ENCODE measurements at places on chromosomes 3 and 15.

DNA sequence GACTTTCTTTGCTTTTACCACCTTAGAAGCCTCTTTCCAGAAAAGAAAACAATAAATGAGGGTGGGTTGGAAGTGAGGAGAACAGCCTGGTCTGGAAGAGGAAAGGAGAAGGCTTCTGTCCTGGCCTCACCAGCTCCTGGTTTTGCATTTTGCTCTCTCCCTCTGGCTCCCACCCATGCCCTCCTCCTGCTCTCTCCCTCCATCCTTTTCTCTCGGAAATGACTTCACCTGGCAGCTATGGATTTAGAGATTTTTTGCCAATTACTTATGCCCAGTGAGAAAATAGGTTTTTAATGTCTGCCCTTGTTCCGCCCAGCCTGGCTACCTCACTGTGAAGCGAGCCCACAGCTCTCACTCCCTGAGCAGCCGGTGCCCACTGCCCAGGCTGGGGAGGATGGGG lies 77.9 kb upstream of the NTRK3 start:
- no peak for ATAC-seq

DNA sequence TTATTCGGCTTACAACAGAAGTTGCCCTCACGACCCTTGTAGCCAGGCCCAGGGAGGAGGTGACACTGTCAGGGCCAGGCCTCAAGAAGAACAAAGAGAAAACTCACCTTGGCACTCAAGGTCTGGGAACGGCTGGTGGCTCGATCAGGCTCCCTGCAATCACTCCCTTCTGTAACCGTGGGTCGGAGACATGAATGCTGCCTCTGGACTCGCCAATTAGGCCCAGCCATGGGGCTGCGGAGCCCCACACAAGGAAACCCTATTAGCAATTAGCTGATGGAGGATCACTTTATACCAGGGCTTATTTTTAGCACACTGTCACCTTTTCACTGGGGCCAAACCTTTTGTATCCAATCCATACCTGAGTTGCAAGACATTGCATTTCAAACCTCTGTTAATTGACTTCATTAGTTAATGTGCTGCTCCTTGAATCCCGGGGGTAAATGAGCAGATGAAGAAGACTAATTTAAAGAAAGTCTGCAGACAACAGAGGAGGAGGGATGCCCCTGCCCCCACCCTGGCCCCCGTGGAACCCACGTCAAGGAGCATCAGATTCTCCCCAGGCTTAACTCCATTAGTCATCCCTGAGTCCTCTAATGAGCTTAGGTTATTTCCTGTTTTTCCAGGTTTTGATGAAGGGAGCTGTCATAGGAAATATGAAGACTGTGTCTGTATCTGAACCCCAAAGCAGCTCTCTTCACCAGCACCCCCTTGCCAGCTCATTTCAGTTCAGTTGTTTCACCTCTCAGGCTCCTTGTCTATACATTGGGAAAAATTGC lies 255.3 kb downstream of the RORA start:
- no peak for ATAC-seq

DNA sequence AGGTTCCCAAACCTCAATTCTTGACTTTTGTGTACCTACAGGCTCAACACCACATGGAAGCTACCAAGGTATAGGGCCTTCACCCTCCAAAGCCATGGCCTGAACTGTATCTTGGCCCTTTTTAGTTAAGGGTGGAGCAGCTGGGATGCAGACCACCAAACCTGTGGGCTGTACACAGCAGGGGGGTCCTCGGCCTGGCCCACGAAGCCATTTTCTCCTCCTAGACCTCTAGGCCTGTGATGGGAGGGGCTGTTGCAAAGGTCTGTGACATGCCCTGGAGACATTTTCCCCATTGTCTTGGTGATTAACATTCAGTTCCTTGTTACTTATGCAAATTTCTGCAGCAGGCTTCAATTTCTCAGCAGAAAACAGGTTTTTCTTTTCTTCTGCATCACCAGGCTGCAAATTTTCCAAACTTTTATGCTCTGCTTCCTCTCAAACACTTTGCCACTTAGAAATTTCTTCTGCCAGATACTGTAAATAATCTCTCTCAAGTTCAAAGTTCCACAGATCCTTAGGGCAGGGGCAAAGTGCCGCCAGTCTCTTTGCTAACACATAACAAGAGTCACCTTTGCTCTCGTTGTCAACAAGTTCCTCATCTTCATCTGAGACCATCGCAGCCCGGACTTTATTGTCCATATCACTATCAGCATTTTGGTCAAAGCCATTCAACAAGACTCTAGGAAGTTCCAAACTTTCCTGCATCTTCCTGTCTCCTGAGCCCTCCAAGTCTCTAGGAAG lies 90.9 kb upstream of the PLXND1 start:
- ATAC-seq: no peak

DNA sequence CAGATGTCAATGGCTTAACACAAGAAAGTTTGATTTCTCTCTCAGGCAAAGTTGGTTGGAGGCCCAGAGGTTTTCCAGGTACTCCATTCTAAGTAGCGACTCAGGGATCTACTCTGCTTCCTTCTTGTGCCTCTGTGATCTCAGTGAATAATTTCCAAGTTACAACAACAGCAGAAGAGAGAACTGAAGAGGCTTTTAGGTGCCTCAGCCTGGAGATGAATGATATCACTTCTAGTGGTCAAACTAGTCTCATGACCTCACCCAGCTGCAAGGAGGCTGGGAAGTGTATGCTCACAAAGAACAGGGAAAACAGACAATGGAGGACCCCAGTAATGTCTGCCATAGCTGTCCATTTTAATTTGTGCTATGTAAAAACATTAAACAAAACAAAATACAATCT lies 4.6 kb upstream of the PRICKLE2 start:
- no peak for ATAC-seq

GRCh38 chr3:141485641-141486495 lies 959 bp upstream of the RASA2 start:
- ATAC-seq: peak; percentile 36

GRCh38 chr3:108352176-108352575 lies 55.8 kb downstream of the HHLA2 start:
- no peak for ATAC-seq

DNA sequence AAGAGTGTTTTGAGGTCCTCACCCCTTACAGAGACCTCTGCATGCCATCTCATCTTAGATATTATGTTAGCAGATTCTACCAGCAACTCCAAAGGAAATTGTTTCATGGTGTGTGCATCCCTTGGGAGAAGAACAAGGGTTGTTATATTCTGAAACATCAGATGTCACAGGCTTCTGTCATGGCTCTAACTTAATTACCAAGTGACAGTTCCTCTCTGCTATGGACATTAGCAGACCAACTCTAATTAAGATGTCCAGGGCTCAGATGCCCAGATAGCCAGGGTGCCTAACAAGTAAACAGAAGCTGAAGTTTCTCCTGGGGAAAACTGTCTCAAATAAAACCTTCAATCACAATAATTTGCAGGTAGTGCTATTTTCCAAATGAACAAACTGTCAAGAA lies 153.1 kb upstream of the BFSP2 start:
- ATAC-seq: no peak

DNA sequence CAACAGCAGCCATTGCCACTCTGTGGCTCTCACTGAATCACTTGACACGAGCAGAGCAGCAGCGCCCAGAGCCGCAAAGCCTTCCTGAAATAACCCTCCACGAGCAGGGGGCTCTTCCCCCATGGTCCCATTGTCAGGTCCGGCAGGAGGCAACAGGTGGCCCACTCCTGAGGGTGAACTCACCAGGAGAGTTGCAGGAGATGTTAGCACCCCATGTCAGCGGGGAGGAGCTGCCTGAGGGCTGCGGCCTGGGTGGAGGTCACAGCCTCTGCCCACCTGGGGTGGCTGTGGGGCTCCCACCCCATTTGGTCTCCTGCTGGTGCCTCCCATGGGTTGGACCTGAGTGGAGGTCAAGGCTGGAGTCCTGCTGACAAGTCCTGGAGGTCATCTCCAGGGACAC lies 12.3 kb upstream of the C3orf22 start:
- ATAC-seq: no peak

GRCh38 chr15:29652595-29652994 lies 169.7 kb downstream of the TJP1 start:
- no peak for ATAC-seq

DNA sequence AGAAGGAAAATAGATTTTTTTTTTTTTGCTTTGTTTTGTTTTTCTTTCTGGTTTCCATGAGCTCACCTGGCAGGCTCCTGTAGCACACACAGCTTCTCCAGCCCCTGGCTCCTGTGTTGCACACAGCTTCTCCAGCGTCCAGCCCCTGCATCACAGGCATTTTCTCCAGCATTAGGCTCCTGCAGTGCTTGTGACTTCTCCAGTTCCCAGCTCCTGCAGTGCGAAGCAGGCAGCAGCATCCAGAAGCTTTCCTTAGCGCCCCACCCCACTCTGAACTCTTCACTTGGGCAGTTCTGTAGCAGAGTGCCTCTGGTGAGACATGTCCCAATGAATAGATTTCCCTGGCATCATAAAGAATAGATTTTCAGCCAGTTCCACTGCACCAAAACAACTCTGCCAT lies 5.5 kb upstream of the CCDC39 start:
- ATAC-seq: no peak

- ATAC-seq: no peak
These were observed 339.0 kb downstream of the IL5RA start for GRCh38 chr3:2771193-2771592.

DNA sequence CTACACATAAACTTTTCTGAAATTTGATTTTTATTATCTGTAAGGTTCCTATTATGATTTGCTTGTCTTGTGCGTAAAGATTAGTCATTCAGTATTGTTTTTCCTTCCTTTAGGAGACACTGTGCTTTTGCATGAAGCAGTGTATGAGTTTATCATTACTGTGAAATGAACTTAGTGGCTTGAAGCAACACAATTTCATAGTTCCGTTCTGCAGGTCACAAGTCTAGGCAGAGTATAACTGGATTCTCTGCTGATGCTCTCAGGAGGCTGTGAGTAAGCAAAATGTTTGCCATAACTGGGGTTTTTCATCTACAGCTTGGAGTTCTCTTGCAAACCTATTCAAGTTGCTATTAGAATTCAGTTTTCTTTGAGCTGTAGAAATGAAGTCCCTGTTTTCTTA lies 1136.1 kb downstream of the OTOL1 start:
- ATAC-seq: no peak

DNA sequence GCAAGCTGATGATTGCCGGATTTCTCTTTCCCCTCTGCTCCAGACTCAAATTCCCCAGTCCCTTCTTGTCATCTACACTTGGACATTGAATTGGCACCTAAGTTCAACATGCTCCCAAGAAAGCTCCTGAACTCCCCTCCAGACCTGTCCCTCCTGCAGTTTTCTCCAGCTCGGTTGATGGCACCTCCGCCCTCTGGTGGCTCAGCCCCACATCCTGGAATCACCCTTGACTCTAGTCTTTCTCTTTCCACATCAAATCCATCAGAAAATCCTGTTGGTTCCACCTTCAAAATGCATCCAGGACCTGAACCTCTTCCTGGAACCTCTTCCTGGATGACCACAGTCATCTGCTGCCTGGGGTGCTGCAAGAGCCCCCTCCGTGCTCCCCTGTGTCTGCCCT lies 60.1 kb downstream of the RASGRF1 start:
- no peak for ATAC-seq

- peak; percentile 39 for ATAC-seq
These were observed 30.0 kb downstream of the MB21D2 start for GRCh38 chr3:192887701-192888100.

DNA sequence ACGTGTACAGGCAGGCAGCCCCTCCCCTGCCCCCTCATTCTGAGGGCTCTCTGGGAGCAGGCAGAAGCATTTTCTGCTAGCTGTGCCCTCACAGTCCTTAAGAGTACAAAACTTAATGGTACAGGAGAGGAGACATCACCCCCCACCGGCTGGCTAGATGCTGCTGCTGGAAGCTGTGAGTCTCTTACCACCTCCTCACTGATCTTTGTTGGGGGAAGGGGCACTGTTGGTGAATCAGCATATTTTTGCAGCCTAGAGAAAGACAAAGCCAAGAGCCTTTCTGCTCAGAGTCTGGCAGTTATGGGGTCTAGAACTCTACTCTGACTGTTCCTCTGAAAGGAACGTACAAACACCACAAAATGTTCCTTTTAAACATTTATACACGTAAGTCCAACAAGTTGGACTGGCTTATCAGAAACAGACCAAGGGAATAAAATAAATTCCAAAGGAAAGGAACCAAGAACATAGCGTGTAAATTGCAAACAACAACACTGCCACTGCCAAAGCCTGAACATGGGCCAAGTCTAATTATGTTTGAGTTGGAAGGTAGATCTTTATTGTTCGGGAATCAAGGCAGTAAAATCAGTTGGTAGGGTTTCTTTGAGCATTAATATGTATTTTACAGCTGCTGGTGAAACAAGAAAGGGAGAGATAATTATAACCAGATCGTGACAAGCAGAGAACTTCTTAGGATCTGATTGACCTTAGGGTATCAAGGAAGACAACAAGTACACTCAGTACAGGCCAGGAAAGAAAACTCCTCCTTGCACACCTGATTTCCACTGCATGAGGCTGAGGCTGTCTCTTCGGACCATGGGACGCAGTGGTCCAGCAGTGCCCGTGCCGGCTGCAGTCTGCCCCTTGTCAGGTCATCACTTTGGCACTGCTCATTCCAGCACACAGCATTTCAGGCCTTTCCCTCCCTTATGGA lies 27.4 kb downstream of the CLK3 start:
- no peak for ATAC-seq

DNA sequence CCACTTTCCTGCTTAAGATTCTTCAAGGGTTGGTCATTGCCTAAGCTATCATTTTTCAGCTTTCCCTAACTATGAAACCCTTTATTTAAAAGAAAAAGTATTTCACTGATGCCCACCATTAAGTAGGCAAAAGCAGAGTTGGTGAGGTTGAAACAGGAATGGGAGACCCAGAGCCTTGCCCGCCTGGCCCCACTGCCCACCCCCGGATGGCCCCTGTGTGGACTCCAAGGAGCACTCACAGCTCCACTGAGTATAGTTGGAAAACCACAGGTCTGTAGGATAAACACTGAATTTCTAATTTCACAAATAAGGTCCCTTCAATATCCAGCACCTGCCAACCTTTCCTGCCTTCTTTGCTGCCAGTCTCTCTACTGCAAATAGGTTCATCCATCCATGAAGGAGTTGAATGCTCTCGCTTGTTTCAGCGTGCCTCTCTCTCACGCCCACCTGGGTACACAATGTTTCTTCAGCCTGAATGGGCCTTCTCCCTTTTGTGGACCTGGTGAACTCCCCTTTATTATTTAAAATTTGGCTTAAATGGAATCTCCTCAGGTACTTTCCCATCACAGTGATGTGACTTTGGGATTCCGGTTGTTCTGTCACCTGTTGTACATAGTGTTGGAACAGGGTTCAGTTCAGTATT lies 8.7 kb upstream of the ACAP2 start:
- no peak for ATAC-seq

GRCh38 chr3:63557912-63558311 lies 94.6 kb upstream of the SNTN start:
- ATAC-seq: no peak

DNA sequence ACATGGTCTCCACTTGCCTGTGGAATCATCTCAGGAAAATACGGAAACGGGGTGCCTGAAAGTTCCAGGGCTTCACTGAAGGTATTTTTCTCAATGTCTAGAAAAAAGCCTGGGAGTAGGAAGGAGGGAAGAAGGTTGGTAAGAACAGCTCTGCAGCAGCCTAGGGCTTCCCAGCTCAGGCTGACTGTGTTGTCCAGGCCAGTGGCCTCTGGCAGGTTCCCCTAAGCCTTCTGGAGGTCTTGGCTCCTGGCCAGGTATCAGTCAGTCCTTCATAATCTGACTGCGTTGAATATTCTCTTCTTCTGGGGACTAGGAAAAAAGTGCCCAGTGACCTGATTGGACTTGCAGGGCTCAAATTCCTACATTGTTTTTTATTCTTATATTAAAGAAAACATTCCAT lies 38.6 kb downstream of the SSR3 start:
- ATAC-seq: no peak

Data from activated T-helper 17 cell treated with anti-CD3 and anti-CD28 coated beads, Interleukin-2, amount 50 U/mL, for 72 hours (primary cell).